ENCODE measurements at places on chromosomes 12 and 14.

DNA sequence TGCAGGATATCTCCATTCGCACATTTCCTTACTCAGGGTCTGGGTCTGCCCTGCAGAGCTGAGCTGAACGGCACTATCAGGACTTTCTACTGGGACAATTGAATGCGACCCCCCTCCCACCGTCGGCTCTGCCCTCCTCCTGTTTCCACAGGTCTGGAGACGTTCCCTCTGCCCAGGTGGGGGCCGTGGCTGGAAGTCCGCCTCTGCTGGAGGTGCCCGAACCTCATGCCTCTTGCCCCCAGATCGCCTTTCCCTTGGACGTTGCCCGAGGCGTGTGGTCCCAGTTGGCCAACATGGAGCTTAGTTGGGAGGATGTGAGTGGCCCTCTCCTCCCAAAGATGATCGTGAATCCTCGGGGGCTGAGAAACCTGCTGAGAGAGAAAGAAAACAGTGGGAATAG, 21.2 kb upstream of the KLC1 start:
- DNase-seq, result no peak

GRCh38 chr12:44465139-44465538, 411.0 kb downstream of the NELL2 start:
- peak; percentile 31 for DNase-seq

DNA sequence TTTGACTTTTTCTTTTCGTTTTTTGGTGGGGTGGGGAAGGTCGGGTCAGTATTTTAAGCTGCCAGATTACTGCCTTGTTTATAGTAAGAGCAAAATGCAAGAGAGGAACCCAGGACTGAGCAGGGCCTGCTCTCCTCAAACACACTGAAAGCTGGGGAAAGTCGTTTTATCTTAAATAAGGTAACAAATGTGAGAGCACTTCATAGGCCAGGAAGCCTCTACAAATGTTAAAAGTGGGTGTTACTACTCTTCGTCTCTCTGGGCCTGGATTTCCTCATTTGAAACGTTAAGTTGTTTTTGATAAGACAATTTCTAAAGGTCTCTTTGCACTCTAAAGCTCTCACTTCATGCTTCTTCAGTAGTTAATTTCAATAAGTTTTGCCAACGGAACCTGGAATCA, 33.8 kb downstream of the PLEKHG7 start:
- DNase-seq, result no peak

DNA sequence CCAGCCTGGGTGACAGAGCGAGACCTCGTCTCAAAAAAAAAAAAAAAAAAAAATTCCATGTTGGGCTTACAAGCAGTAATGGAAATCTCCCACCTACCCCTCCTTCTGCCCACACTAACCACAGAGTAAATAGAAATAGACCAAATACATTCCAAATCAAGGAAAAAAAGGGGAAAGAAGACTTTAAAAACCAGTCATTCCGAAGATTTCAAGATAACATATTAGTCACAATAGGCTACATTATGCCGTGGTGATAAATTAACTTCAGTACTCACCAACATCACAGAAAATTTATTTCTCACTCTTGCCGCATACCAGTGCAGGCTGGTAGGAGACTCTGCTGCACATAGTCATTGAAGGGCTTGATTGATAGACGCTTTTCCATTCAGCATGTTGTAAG, 15.5 kb upstream of the ETV6 start:
- no peak for DNase-seq

- no peak for DNase-seq
Measured at GRCh38 chr12:5623411-5623810, 191.5 kb downstream of the NTF3 start.

DNA sequence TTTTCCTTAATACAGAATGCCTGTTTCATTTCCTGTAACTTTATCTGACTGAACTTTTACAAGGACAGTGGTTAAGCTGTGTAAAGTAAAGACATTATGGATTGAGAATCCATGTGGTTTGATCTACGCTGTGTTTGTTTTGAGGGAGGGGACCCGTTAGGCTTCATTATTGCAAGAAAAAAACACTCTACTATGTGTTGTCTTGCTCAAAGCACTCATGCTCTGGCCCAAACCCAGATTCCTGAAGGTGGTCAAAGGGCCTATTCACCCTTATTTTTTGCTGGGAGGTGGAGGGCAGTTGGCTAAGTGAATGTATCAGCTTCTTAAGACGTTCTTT, 11.9 kb downstream of the RNF10 start:
- no peak for DNase-seq

DNA sequence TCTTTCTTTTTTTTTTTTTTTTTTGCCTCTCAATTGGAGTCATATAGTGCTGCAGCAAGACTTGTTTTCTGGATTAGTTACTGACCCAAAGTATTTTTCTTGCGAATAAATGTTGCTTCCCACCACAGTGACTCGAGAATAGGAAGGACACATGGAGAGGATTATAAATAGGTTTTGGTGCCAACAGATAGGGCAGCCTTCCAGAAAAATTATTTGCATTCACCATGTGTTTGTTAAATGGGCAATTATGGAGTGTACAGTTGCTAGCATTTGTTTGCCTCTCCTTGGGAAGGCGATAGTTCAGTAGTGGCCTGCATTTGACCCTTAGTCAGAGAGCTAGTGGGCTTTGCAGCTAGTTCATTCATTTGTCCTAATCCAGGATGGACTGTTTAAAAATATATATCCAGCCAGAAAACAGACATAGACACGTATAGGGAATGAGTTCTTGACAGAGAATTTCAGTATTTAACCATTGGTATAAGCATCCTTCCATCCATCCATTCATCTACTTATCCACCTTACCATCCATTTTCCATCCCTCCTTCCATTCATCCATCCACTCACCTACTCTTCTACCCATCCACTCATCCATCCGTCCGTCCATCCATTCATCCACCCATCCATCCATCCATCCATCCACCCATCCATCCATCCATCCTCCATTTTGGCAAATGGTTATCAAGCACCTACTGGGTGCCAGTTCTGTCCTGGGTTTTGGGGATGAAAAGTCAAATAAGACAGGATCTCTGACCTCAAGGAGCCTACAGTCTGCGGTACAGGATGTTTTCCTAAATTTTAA, 67.5 kb downstream of the CHST11 start:
- DNase-seq, result no peak

DNA sequence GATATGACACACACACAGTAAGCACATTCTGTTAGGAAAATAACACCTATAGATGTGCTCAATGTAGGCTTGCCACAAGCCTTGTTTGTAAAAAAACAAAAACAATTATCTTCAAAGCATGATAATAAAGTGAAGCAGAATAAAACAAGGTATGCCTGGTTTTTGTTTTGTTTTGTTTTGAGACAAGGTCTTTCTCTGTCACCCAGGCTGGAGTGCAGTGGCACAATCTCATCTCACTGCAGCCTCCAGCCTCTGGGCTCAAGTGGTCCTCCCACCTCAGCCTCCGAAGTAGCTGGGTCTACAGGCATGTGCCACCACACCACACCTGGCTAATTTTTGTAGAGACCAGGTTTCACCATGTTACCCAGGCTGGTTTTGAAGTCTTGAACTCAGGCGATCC, 52.4 kb upstream of the MON2 start:
- DNase-seq, result no peak

- no peak for DNase-seq
Measured at GRCh38 chr12:47122602-47123001, 42.8 kb upstream of the AMIGO2 start.

DNA sequence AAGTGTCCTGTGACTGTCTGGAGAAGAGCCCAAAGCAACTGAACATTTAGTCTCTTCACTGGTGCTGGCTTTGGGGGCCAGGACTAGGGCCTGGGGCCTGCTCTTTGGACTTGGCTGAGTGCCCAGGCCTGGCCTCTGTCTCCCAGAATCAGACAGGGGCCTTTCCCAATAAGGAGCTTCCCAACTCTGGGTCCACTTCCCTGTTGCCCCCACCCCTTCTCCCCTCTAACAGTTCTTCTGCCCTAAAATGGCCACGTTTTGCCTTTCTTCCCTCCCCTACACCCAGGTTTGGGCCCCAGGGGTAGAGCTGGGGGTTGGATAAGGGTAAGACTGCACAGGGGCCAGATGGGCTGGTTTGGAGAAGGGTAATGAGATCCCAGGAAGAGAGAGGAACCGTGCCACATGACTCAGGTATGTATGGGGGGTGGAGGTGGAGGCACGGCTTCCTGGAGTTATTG, 10.0 kb upstream of the ITGA5 start:
- no peak for DNase-seq

DNA sequence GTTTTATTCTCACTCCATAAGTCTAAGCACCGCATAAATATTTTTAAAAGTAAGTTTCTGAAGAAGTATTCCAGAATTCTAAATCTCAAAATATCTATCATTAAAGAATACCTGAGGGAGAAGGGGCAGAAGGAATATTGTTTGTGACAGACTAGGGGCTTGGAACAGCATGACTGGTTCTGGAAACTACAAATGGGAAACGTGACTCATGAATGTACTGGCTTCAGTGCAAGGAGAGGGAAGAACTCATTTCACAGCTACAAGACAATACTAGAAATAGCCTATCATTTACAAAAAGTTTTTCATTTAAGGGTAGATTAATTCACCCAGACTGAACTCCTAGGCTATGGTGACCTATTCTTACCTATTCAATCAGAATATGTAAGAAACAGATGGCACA, 121.3 kb downstream of the SLC25A21 start:
- DNase-seq, result no peak

DNA sequence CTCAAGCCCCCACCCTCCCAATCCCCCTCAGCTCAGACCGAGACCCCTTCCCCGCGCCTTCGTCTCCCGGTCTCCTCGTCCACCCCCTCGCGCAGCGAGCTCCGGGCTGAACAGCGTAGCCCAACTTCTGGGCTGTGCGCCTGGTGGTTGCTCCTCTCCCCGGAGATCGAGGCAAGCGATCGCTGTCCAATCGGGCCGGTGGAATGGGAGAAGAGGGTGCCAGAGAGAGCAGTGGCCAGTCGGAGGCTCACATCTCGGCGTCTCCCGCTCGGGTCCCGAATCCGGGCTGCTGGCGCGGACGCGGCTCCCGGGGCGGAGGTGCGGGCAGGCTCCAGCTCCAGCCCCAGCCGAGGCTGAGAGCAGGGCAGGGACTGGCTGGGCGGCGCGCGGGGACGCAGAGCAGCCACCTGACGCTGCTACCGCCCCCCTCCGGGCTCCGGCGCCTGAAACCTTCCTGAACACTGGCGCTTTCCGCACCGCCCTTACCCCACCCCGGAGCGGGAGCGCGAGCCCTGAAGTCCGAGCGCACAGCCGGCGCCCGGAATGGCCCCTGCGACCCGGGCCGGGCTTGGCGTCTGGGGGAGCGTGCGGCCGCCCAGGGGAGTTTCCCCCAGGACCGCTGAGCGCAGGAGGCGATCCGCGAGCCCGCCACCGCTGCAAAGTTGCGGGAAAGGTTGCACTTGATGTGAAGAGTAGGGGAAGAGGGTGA, 508 bp upstream of the KCNH5 start:
- DNase-seq, result no peak

GRCh38 chr12:75883241-75883640, 148.3 kb downstream of the PHLDA1 start:
- no peak for DNase-seq

- no peak for DNase-seq
Measured at GRCh38 chr14:100982353-100982752, 78.8 kb upstream of the RTL1 start.

DNA sequence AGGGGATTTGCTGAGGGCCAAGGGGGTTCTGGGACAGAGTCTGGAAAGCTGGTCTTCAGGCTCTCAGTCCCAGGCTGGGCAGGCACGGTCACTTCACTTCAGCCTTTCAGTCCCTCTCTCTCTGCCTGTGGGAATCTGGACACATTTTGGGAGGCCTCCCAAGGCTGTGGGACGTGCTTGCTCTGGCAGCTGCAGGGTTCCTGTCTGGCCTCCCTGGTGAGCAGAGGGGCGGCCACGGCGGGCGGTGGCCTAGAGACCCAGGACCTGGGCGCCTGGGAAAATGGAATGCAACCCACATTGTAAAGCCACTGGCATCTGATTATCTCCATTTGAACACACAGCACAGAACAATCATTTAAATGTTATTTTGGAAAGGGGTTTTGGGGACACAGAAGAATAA, 10.1 kb upstream of the ALDH2 start:
- DNase-seq, result no peak

- DNase-seq, result no peak
Measured at GRCh38 chr14:61610900-61611299, 84.4 kb upstream of the HIF1A start.

DNA sequence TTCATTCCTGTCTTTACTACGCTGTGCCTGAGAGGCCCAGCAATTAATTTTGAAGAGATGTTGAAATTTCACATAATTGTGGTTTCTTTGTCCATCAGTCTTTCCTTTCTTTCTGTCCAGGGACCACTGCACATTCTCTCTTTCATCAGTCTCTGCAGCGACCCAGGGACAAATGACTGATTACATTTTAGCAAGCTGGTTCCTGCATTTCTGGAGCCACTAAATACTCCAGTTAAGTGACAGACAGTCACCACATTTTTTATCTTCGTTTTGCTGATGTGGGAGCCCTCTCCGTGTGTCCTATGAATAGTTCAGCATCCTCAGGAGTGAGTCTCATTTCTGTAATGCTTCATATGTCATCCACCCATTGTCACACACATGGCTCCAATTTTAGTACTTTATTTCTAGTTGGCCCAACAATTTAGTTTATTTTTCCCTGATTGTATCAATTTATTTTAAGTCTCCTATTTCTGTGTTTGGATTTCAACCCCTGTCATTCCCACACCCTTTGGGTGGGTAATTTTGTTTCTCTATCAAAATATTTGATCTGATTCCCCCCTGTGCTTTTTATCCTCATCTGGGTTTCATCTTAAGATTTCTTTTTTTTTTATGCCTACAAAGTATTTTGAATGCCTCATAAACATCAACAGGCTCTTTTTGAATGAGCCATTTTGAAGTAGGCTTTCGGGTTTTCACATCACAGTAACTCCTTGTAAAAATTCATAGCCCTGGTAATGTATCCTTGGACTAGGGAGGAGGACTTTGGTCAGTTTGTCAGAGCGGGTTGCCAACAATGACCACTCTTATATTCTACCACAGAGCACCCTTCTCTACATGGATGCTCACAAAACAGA, 1196.5 kb downstream of the GALC start:
- no peak for DNase-seq

- no peak for DNase-seq
Measured at GRCh38 chr14:33237115-33237740, 298.5 kb downstream of the NPAS3 start.

- no peak for DNase-seq
Measured at GRCh38 chr12:90124914-90125313, 416.3 kb upstream of the ATP2B1 start.

DNA sequence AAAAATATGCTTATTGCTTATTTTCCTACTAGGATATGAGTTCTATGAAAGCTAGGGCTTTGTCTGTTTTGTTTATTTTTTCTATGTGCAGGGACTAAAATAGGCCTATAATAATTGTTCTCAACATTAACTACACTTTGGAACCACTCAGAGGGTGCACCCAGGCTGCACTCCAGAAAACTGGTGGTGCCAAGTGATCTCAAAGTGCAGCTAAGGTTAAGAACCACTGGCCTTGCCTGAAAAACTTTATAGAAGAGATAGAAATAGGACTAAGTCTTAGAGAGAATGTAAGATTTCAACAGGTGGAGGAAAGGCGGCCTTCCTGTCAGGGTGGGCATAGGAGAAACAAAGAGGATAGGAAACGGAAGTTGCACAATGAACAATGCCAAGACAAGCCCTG, 37.7 kb upstream of the NR1H4 start:
- no peak for DNase-seq

- no peak for DNase-seq
Measured at GRCh38 chr14:101458741-101459550, 102.3 kb upstream of the DIO3 start.

GRCh38 chr12:102766961-102767360, 150.1 kb downstream of the PAH start:
- DNase-seq, result no peak

- no peak for DNase-seq
Measured at GRCh38 chr14:61179796-61180398, 101.2 kb downstream of the TMEM30B start.

- peak; percentile 66 for DNase-seq
Measured at GRCh38 chr14:51157012-51157411, 62.1 kb upstream of the TRIM9 start.
